Stimulated activated CD4-positive, alpha-beta T cell treated with anti-CD3 and anti-CD28 coated beads, TNF-alpha, amount 100 ng/mL, for 48 hours (primary cell): ENCODE measurements at places on chromosomes 16 and 17.

DNA sequence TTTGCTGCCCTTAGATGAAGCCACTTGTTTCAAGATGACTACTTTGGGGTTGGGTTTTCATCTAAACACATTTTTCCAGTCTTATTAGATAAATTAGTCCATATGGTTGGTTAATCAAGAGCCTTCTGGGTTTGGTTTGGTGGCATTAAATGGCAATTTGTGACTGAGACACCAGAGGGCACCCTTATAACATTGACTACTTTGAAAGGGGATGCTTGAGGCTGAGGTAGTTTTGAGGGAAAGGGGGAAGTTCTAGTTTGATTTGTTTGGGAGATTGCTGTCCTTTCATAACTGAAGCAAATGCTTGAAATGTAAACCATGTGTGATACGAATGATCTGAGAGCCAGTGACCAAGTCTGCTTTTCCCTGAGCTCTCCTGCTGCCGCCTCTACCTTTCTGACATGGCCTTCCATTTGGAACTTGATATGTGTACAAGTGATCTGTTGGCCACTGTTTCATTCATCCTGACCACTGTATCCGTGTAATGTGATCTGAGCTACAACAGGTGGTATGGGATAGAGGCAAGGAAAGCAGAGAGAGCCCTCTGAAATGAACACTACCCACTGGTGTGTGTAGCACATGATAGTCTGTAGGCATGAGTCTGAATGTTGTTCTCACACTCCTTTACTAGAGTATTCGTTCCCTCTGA lies 5.8 kb upstream of the RARA start:
- DNase-seq = no peak

DNA sequence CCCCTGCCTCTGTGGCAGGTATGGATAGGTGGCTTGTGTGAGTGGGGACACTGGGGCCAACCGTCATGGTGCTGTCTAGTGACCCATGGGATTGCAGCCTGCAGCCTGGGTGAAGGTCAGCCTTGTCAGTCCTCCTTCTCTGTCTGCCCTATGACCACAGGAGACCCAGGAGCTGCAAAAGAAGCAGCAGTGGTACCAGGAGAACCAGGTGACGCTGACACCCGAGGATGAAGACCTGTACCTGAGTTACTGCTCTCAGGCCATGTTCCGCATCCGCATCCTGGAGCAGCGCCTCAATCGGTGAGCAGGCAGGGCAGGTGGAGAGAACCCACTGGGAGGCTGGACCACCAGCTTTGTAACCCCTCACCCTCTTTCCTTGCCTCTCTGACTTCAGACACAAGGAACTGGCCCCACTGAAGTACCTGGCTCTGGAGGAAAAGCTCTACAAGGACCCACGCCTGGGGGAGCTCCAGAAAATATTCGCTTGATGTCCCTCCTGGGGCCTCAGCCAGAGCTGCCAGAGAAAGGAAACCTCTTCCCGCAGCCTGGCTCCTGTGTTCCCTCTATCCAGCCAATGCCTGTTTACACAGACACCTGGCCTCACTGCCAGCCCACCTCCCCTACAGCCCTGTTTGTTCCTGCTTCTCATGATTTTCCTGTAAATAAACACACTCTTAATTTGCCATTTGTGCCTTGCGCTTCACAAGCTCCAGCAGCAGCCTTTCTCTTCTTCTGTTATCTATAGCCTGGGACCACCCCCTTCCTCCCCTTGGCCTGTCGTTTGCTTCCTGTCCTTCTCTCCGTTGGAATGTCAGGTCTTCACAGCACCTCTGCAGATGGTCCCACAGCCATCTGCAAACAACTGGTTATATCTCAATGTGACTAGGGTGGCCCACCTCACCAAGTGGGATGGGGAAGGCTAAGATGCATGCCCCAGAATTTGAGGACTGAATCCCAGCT lies 4.5 kb upstream of the KATNB1 start:
- DNase-seq = no peak

GRCh38 chr17:46984341-46984740 lies 5.3 kb upstream of the RPRML start:
- DNase-seq = no peak

DNA sequence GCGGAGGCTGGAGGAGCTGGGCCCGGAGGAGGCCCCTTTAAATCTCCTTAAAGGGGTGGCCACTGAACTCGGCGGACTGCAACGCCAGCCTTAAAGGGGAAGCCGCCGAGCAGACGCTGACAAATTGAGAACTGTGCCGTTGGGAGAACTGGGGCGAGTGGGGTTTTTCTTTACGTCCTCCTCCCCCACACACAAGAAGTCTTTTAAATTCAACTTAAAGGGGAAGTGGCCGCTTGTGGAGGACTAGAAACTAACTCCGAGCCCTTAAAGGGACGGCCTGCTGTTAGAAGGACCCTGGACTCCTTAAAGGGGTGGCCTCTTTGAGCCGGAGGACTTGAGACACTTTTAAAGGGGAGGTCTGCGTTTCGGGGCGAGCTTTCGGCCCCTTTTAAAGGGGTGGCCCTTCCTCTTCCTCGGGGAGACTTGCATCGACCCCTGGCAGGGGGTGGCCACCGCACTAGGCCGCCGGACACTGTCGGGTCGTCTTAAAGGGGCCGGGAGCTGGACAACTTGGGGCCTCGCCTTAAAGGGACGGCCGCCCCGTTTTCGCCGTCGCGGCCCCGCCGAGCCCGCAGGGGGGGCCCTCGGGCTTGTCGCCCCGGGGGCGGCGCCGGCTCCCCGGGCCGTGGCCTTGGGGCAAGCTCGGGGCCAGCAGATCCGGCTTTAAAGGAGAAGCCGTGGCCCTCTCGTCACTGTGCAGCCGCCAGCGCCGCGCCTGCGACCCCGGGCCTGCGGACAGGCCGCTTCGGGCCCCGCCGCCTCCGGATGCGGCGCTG lies 688 bp downstream of the FBRS start:
- no peak for DNase-seq

DNA sequence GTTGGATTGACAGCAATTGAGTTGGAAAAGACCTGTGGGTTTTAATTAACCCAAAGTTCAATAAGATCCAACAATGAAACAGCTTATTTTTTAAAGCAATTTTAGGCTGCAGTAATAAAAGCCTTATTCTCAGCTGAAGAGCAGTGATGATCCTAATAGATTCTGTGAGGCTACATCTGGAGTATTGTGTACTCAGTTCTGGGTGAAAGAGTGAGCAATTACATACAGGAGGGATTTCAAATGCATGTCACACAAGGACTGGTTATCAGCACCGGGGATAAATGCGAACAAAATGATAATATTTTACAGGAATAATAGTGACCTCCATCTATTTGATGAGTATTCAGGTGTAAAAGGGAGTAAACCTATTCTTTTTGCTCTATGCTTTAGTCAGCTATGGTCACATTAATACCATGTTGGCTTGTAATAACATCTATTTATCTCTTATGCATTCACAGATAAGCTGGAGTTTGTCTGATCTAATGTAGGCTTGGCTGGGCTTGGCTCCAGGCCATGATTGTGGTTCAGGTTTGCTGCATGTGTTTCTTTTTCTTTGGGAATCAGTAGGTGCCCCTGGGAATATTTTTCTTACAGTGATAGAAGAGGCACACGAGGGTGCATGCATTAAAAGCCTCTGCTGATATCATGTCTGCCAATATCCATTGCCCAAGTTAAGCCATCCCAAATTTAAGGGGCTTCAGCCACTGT lies 22.2 kb upstream of the TOX3 start:
- DNase-seq = no peak

- DNase-seq = no peak
Observed at GRCh38 chr16:84050316-84050715, 7.7 kb upstream of the SLC38A8 start.

DNA sequence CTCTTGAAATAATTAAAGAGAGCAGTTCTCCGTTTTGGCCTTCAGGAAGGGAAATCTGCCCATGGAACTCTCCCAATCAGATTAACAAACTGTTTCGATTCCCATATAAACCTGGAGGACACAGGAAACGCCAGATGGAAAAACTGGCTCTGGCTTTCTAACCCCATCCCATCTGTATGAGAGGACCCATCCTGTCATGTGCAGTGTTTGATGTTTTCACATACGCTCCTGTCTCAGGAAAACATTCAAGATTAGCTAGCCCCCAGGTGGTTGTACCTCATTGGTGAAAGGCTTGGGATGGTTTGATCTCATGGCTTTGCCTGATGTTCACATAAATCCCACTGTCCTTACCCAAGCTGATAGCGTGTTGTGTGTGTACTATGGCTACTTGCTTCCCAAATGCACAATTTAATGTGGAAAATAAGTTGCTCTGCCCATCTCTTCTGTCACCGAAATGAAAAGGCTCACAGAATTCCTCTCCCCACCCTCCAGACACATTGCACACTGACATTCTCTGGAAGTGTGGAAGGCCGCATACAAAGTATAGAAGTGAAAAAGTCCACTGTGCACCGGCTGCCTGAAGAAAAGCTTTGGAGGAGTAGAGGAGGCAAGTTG lies 18.2 kb upstream of the ERN1 start:
- no peak for DNase-seq

DNA sequence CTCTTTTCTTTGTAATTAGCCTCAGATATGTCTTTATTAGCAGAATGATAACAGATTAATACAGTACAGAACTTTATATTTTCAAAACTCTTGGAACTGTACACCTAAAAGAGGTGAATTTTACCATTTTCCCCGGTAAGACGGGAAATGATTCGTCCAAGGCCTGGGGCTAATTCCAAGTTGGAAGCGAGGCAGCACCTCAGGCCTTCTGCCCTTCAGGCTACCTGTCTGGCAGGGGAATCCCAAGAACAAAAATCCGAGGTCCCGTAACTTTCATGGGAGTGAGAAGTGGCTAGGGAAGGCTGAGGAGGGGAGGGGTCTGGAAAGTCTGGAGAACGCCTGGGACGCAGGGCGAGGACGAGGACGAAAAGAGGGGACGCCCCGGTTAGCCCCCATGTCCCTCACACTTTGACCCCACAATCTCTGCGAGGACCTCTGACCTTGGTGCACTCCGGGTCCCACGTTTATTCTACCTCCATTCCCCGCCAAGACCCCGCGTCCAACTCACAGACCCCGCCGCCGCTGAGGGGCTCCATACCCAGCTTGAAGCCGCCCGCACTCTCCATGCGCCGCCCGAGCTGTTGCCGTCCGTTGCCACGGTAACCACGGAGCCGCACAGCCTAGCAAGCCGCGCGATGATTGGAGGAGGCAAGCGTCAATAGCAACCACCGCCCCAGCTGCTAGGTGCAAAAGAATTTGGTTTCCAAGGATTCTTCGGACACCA lies at the start of gene HYDIN:
Gene HYDIN (minus strand): TSS at position 601 of the 724 bp plus-strand sequence. CDS start 43,827 bp downstream, outside the sequence.
- DNase-seq = no peak
